Fibroblast of the aortic adventitia (primary cell): ENCODE measurements at places on chromosomes 12 and 14.

DNA sequence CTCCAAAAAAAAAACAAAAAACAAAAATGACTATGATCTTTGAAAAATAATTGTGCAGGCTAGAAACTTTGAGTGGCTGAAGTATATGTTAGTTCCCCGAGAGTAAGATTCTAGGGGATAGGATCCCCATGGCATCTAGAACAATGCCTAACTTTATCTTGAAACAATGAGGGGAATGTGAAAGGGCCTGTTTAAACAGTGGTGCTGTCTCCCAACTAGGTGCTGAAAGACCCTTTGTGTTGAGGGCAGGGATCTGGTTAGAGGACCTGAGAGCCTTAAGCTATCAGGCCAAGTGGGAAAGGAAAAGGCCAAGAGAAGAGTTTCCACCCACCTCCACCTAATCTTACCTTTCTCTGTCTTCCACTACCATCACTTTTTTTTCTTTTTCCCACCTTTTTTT lies 6.8 kb upstream of the YLPM1 start:
- no peak for DNase-seq

DNA sequence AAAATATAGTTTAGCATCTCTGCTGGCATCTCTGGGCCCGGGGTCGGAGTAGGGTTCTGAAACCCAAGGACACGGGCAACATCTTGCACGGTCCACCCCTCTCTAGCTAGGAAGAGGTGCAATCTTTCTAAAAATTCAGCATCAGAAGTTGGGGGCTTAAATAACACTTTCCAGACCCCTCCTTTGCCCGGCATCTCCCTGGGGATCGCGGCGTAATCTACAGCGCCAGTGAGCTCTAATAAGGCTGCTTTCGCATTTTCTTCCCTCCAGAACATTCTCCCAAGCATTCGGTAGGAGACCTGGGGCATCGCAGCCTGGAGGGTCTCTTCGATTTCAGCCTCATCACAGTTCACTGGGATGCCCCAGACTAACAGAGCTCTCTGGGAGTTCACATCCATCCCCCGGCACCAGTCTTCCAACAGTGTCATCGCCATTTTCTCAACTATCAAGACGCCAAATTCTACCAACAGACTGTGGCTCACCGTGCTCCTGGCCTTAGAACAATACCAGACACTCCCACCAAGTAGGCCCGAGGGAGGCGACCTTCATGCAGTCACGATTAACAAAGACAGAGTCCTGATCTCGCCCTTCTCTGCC lies 880 bp downstream of the PNMA1 start:
- peak; percentile 47 for DNase-seq

GRCh38 chr14:96039633-96040311 lies 610 bp downstream of the C14orf132 start:
- DNase-seq: peak; percentile 43

- DNase-seq: peak; percentile 99
These were observed at the start of gene LETMD1 for GRCh38 chr12:51047655-51048540. LETMD1 (plus strand) TSS chr12:51048327; CDS start chr12:51048357, 30 bp downstream.

DNA sequence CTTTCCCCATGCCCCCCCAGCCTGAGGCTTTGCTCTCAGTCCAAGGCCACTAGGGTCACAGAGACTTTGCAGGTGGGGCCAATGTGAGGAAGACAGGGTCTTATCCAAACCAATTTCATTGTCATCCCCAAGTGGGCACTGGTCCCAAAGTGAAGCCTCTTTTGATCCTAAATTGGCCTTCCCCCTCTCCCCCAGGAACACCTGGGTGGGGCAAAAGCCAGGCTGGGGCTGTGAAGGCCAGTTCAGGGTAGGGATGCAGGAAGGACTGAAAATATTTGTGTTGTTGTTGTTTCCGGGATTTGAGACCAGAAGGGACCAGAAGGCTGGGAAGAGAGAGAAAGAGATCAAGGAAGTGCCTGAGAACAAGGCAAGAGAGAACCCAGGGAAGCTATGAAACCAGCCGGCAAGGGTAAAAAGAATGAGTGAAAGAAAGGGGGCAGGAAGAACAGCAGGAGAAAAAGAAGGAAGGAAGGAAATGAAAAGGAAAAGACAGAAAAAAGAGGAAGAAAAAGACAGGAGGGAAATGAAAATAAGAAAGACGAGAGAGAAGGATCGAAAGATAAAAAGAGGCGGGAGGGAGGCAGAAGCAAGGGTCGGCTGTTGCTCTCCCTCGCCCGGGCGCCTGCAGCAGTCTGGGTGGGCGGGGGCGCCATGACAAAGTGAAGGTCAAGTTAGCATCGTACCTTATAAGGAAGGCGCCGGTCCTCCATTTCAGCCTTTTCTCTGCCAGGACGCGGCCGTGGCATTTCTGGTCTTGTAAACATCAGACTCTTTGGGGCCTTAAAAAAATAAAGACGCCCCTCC lies 7.4 kb upstream of the HOXC11 start:
- DNase-seq: no peak

DNA sequence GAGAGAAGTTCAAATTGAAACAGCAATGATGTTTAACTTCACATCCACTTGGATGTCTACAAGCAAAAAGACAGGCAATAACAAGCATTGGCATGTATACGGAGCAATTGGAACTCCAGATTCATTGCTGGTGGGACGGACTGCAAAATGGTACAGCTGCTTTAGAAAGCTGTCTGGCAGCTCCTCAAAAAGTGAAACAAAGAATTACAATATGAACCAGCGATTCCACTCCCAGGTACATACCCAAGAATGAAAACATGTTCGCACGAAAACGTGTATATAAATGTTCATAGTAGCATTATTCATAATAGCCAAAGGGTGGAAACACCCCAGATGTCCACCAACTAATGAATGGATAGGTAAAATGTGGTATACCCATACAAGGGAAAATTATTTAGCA lies 125.7 kb downstream of the HMGA2 start:
- no peak for DNase-seq

DNA sequence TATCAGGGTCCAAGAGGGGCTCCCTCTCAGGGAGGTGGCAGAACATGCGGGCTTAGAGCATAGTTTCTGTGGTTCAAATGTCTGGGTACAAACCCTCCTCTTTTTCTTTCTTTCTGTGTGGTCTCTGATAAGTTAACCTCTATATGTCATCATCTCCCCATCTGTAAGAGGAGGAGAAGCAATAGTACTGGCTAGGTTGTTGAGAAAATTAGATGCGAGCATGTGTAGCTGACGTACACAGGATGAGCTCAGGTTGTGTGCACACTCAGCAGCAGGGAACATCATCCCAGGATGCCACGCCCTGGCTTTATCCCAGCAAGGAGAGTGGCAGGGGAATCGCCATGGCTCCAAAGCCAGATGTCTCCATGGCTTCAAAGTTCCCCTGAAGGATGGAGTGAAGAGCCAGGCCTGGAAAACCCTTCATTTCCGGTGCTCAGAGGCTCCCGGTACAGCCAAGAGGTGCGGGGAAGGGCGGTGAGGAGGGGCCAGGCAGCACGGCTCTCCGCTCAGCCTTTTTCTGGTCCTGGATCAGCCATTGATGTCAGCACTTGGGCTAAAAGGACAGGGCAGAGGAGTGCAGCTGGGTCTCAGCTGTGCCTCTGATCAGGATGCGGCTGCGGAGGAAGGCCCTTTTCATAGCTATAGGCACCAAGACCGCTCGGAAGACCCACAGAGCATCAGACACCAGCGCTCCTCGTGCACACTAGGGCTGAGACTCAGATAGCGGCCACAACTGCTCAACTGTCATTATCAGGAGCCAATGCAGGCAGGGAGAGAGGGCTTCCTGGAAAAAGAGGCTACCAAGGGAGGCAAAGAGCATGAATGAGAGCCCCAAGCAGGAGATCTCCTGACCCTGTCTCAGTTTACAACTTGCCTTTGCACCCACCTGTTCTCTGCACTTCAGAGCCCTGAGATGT lies 41.5 kb downstream of the ARL6IP4 start:
- DNase-seq: no peak

- DNase-seq: peak; percentile 16
These were observed 1.4 kb upstream of the KERA start for GRCh38 chr12:91059211-91059610.

GRCh38 chr12:76802060-76802459 lies 38.1 kb downstream of the ZDHHC17 start:
- no peak for DNase-seq

DNA sequence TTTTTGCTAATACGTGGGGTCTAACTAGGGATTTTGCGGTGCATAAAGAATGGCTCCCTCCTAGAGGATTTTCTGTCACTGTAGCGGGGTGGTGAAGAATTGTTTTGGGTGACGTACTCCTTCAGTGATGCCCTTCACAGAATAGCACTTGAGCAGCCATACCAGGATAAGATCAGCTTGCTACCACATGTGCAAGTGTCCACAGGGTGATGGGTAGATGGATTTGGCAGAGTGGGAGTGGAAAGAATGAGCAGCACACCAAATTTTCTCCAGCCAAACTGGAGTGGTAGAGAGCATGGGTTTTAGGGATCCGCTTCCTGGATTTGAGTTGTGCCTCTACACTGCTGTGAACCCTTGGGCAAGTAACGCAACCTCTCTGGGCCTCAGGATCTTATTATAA lies 2.3 kb downstream of the TCP11L2 start:
- no peak for DNase-seq

DNA sequence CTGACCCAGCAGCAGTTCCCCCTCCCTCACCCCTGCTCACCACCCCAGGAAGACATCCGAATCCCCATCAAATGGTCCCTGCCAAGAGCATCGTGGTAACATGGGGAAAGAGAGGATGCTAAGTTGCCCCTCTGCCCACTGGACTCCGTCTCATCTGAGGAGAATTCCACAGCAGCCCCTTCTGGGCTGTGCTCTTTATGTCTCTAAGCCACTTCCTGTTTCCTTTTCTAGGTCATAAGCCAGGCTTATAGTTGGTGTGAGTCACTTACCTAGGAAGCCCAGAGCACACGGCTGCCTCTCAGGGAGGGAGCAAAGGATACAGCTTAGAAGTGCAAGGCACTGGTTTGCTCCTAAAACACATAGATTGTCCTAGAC lies 76.0 kb downstream of the VCPKMT start:
- DNase-seq: peak; percentile 60

DNA sequence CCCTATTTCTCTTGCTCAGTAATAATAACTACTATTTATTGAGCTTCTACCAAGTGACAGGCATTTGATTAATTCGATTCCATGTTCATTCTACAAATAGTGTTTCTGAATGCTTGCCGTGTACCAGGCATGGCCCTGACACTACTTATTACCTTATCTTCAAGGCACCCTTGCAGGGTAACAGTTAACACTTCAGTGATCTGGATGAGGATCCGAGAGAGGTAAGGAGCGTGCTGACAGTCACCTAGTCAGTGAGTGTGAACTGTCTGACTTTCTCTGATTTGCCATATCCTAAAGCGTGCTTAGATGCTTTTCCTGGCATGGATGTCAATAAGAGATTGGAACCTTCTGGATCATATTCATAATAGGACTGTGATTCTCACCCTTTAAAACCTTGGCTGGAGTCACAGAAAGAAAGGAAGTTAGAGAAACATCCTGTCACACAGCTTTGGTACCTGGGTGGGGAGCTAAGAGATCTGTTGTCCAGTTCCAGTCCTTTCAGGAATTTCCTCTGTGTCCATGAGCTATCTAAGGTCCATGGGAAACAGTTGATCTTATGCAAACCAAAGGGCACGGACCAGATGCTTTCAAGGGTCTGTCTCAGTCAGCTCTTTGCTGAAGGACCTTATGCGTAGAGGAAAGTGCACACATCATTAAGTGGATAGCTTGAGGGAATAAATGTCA lies 54.8 kb downstream of the PPFIBP1 start:
- DNase-seq: no peak

DNA sequence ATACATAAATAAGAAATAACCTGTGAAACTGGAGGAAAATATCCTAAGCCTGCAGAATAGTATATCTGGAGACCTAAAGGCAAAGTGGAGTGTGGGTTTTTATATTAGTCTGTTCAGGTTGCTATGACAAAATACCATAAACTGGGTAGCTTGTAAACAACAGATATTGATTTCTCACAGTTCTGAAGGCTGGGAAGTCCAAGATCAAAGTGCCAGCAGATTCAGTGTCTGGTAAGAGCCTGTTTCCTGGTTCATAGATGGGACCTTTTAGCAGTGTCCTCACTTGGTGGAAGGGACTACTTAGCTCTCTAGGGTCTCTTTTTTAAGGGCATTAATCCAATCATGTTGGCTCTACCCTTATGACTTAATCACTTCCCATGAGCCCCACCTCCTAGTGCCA lies 25.4 kb upstream of the NEDD1 start:
- no peak for DNase-seq

GRCh38 chr14:71322655-71323250 lies 415.5 kb downstream of the PCNX1 start:
- peak; percentile 78 for DNase-seq

- DNase-seq: no peak
These were observed 4.5 kb downstream of the OR10AD1 start for GRCh38 chr12:48198672-48198971.

GRCh38 chr12:43237238-43237879 lies 314.6 kb downstream of the ADAMTS20 start:
- no peak for DNase-seq

GRCh38 chr12:131239384-131240094 lies 285.8 kb downstream of the ADGRD1 start:
- DNase-seq: no peak

DNA sequence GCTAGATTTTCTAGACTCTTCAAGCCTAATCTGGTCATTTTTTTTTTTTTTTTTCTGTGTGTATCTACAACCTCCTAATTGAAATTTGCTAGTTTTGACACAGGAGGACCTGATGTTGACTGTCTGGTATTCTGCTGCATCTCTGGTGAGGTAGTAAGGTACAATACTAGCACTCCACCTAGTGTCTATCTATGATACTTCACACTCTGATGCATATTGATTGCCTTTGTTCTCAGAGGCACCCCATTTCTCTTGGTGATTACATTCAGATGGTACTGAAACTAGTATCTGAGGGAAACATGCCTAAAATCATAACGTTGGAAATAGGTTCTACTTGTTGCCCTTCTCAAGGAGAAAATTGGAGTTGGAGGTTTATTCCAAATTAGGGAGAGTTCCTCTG lies 930.5 kb upstream of the NOVA1 start:
- peak; percentile 1 for DNase-seq

DNA sequence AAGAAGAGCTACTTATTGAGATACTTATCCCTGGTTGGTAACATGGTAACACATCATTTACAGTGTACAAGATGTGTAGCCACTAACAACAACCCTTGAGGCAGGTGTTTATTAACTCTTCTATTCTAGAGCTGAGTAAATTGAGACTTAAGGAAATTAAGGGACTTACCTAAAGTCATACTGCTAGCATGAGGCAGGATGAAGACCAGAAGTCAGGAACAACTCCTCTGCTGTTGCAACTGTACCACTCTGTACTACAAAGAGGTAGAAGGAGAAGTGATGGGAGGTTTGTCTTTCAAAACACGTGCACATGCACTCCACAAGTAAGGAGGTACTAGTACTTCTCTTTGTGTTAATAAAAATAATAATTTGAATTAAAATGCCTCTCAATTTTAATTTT lies 79.9 kb downstream of the LLPH start:
- no peak for DNase-seq

DNA sequence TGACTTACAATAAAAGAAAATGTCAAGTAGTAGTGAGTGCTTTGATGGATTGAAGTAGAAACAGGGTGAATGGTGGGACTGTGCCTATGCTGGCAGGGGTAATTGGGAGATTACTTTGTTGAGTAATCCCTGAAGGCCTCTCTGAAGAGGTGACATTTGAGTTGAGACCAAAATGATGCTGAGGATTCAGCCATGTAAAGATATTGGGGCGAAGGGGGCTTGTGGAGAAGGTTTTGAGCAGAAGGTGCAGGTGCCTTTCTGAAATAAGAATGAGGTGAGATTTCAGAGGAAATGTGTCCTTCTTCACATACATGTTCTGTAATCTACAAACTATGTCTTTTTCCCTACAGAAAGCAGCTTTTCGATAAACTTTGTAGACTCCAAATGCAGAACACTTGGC lies 8.0 kb downstream of the GNG2 start:
- DNase-seq: no peak

- DNase-seq: peak; percentile 93
These were observed 186.4 kb downstream of the MSRB3 start for GRCh38 chr12:65464930-65465329.
